ENCODE measurements at places on chromosomes 6 and 20. TPM values are rescaled to one million over a fixed set of nuclear protein-coding genes. Genes with fewer than 3 reads are reported as not detected.

- H3K27me3 ChIP-seq, result no peaks in the 10 kb centered on the region
- no peaks in the 10 kb centered on the region for H3K4me1 ChIP-seq
- DNase-seq, result no peak
- H3K27ac ChIP-seq, result no peak overlapping the region
- H3K36me3 ChIP-seq, result no peaks in the 10 kb centered on the region
- H3K4me3 ChIP-seq, result no peak overlapping the region
Measured at GRCh38 chr6:22399693-22400092, 102.9 kb upstream of the PRL start.

GRCh38 chr6:33944686-33945411, 141.0 kb upstream of the MLN start:
- H3K27ac ChIP-seq, result no peak overlapping the region
- H3K4me3 ChIP-seq, result no peak overlapping the region
- DNase-seq, result no peak
- no peaks in the 10 kb centered on the region for H3K36me3 ChIP-seq
- H3K4me1 ChIP-seq, result no peaks in the 10 kb centered on the region
- H3K27me3 ChIP-seq, result no peaks in the 10 kb centered on the region

DNA sequence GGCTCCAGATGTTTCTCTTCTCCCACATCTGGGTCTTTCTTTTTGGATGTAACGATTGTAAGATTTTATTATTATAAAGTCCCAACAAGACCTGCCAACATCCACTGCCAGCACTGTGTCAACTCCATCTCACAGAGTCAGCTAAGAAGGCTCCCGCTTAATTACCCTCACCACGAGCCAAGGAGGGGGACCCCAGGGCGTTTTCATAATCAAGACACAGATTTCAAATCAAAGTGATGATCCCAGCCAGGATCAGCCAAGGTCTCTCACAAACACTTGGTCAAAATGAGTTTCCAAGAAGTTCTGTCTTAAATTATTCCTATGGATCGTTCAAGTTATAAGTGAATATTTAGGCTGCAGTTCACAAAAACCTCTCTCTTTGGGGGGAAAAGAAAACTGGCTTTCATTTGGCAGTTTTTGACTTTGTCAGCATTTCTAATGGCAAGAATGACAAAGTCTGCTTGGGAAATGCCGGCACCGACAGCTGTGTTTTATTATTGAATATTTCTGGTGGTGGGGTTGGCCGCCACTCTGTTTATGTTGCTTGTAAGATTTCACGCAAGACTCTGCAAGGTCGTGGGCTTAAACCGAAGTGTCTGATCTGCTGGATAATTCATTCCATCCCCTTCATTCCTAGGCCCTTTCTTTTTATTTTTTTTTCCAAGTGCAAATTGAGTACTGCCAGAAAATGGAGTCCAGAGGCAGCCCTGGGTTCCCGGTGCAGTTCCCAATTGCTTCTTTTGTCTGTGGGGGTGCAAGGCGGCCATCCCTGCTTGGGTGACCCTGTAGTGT, 170.2 kb upstream of the PMEPA1 start:
- H3K4me3 ChIP-seq, result no peak overlapping the region
- no peaks in the 10 kb centered on the region for H3K27me3 ChIP-seq
- DNase-seq, result no peak
- no peaks in the 10 kb centered on the region for H3K4me1 ChIP-seq

DNA sequence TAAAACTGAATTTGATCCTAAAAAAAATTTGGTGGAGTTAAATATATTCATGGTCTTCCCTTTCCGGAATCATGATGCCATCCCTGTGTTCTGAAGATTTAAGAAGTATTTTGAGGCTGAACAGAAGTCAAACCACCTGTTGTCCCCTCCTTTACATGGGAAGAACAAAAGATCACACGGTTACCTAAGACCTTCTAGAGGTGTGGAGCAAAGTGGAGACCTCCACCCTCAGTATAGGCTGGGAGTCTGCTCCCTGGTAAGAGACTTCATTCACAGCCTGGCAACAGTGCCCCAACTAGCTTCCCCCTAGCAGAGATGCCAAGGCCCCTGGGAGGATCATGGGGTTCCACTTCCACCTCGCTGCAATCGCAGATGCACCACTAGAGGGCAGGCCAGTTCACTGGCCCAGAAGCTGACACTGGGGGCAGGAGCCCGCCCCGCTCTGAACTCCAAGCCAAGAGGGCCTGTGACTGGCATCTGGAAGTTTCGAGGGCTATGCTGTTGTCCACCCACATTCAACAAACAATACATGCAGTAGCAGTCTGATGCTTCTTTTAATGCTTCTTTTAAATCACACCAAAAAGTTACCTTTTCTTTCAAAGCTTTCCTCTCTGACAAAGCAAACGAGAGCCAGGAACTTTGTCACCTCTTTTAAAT, 19.5 kb upstream of the UBE2J1 start:
- peaks cover 1% of the 10 kb centered on the region for H3K36me3 ChIP-seq
- H3K27me3 ChIP-seq, result no peaks in the 10 kb centered on the region
- DNase-seq, result peak; percentile 84

- H3K27me3 ChIP-seq, result peaks cover 2% of the 10 kb centered on the region
- DNase-seq, result peak; percentile 10
- H3K27ac ChIP-seq, result no peak overlapping the region
- no peak overlapping the region for H3K4me3 ChIP-seq
- no peaks in the 10 kb centered on the region for H3K36me3 ChIP-seq
Measured at GRCh38 chr6:140921366-140922226, 1211.1 kb upstream of the GJE1 start.

GRCh38 chr6:56021943-56022342, 146.6 kb upstream of the BMP5 start:
- no peaks in the 10 kb centered on the region for H3K36me3 ChIP-seq
- H3K27ac ChIP-seq, result no peak overlapping the region
- DNase-seq, result no peak

DNA sequence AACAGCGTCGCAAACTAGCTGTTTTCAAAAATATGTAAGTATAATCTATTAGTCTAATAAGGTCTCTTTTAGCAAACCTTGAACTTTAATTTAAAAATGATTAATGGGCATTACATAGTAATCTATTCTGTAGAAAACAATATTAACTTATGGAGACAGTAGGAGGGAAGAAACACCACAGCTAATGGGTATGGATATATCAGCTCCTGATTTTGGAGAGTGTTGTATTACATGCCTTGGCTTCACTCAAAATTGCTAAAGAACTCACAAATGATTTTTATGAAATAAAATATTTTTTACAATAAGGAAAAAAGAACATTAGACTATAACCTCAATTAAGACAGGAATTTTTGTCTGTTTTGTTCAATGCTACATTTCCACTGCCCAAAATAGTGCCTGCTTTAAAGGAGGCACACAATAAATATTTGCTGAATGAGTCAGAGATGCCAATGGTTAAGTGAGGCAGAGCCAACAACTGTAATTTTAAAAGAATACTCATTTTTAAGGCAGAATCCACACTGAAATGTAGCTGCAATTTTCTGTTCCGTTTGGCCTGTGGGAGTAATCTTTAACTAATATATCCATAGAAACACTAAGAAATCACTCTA, 15.7 kb downstream of the ATG5 start:
- DNase-seq, result no peak
- no peak overlapping the region for H3K27ac ChIP-seq
- no peak overlapping the region for H3K4me3 ChIP-seq
- no peaks in the 10 kb centered on the region for H3K27me3 ChIP-seq

DNA sequence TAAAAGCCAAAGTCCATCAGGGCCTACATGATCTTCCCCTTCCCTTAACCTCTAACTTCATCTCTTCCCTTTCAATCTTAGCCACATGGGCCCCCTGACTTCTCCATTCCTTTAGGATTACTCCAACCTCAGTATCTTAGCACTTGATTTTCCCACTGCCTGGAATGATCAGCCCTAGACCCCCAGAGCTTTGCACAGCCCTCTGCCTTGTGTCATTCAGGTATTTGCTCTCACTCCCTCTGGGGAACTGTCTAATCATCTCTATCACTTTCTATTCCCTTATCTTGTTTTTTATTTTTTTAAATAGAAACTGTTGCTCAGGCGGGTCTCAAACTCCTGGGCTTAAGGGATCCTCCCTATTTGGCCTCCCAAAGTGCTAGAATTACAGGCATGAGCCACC, 13.3 kb upstream of the ZNFX1 start:
- H3K27me3 ChIP-seq, result no peaks in the 10 kb centered on the region
- DNase-seq, result no peak
- peaks cover 87% of the 10 kb centered on the region for H3K36me3 ChIP-seq
- H3K4me1 ChIP-seq, result peaks cover 20% of the 10 kb centered on the region
- H3K27ac ChIP-seq, result peak overlapping the region; percentile 0

GRCh38 chr6:9984607-9985006, 430.3 kb downstream of the TFAP2A start:
- no peaks in the 10 kb centered on the region for H3K4me1 ChIP-seq
- no peak overlapping the region for H3K27ac ChIP-seq
- no peak overlapping the region for H3K4me3 ChIP-seq
- no peaks in the 10 kb centered on the region for H3K36me3 ChIP-seq
- no peak for DNase-seq
- H3K27me3 ChIP-seq, result no peaks in the 10 kb centered on the region

DNA sequence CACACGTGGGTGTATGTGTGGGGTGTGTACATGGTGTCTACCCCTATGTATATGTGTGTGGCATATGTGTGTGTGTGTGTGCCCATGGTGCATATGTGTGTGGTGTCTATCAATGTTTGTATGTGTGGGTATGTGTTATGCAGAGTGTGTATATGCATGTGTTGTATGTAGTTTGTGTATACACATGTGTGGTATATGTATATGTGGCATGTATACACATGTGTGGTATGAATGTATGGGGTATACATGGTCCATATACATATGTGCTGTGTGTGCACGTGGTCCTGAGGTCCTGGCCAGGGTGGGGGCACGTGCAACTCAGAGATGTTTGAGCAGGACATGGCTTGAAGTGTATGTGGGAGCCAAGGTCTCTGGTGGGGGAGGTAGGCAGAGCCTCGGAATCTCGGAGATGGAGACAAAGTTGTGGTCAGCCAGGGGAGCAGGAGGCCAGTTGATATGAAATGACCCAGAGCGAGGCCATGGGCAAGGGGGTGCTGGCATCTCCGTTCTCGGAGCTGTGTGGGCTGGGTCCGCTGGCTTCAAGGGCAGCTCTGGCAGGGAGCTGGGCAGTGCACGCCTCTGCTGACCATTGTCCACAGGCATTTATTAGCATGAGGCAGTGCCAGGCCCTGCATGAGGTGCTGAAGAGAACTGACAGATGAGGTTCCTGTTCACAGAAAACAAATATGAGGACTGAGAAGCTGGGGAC, 276.2 kb upstream of the CHD6 start:
- H3K4me1 ChIP-seq, result no peaks in the 10 kb centered on the region
- no peaks in the 10 kb centered on the region for H3K36me3 ChIP-seq
- no peak overlapping the region for H3K27ac ChIP-seq

DNA sequence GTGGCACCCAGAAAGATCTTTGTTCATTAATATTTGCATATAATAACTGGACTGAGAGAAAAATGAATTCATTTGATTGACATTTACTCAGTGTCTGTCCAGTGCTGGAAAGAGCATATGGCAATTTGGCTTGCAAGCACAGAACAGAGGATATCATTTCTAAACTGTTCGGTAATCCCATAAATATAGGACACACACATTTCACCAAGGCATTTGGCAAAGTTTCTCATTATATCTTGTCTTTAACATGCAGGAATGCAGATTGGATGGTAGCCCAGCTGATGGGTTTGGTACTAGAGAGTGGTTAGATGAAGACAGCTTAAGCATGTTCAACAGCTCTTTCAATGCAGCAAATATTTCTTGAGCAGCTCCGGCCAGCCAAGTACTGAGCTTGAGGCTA, 259.2 kb downstream of the PRKN start:
- no peak overlapping the region for H3K4me3 ChIP-seq
- no peaks in the 10 kb centered on the region for H3K27me3 ChIP-seq
- no peak overlapping the region for H3K27ac ChIP-seq
- H3K4me1 ChIP-seq, result no peaks in the 10 kb centered on the region
- no peak for DNase-seq

GRCh38 chr6:21496196-21496595, 97.4 kb upstream of the SOX4 start:
- DNase-seq, result no peak
- H3K27ac ChIP-seq, result no peak overlapping the region
- no peaks in the 10 kb centered on the region for H3K27me3 ChIP-seq
- no peak overlapping the region for H3K4me3 ChIP-seq

Gene SMLR1
- not detected for total RNA-seq

Gene C6orf15
- total RNA-seq, result not detected

Gene TPX2
- 193 TPM for total RNA-seq

Gene CRIP3
- 0.67 TPM for total RNA-seq

Gene PSMG4
- total RNA-seq, result 21.5 TPM

Gene HCK
- total RNA-seq, result not detected

Gene TP53TG5
- total RNA-seq, result not detected
